ENCODE measurements at places on chromosomes 12 and 14. TPM values are rescaled to one million over a fixed set of nuclear protein-coding genes. Genes with fewer than 3 reads are reported as not detected.

CYP46A1 gene
- 2.2 TPM for total RNA-seq

FOXA1 gene
- 0.97 TPM for total RNA-seq

PEBP1 gene
- 315 TPM for total RNA-seq

WNT5B gene
- total RNA-seq, result 62.3 TPM

SCYL2 gene
- total RNA-seq, result 46.3 TPM
